Activated T-cell treated with anti-CD3 and anti-CD28 coated beads, Interleukin-2, amount 50 U/mL, for 48 hours (primary cell): ENCODE measurements at places on chromosomes 12 and 14.

GRCh38 chr12:48446161-48446776 is 26.1 kb upstream of the ANP32D start:
- no peak for DNase-seq

- DNase-seq: no peak
Measured at GRCh38 chr14:95500772-95501401, 15.6 kb downstream of the SYNE3 start.

- DNase-seq: no peak
Measured at GRCh38 chr12:8629486-8630033, 16.9 kb upstream of the AICDA start.

DNA sequence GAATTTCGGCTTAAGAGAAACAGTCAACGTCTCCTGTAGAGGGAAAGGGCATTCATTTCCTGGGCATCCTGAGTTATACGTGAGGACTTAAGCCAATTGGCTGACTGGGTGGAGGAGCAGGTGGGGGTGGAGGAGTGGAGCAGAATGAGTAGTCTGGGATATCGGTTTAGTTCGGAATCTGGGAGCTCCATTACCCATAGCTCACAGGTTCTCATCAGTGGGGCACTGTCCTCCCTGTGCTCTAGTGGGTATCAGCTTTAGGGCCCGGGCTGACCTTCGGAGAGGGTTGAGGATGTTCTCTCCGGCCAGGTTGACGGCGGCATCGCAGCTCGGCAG is 704 bp downstream of the SDR39U1 start:
- no peak for DNase-seq

DNA sequence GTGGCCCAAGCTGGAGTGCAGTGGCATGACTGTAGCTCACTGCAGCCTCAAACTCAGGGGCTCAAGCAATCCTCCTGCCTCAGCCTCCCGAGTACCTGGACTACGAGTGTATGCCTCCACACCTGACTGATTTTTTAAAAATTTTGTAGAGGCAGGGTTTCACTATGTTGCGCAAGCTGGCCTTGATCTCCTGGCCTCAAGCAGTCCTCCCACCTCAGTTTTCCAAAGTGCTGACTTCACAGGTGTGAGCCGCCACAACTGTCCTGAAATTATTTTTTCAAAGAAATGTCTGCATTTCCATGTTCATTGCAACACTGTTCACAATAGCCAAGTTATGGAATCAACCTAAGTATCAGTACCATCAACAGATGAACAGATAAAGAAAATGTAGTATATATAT is 111.4 kb downstream of the FOXA1 start:
- DNase-seq: no peak
